ENCODE measurements at places on chromosomes 13 and 19.
A peak's percentile ranks its signal among the peaks of the same experiment; 100 is the strongest.

DNA sequence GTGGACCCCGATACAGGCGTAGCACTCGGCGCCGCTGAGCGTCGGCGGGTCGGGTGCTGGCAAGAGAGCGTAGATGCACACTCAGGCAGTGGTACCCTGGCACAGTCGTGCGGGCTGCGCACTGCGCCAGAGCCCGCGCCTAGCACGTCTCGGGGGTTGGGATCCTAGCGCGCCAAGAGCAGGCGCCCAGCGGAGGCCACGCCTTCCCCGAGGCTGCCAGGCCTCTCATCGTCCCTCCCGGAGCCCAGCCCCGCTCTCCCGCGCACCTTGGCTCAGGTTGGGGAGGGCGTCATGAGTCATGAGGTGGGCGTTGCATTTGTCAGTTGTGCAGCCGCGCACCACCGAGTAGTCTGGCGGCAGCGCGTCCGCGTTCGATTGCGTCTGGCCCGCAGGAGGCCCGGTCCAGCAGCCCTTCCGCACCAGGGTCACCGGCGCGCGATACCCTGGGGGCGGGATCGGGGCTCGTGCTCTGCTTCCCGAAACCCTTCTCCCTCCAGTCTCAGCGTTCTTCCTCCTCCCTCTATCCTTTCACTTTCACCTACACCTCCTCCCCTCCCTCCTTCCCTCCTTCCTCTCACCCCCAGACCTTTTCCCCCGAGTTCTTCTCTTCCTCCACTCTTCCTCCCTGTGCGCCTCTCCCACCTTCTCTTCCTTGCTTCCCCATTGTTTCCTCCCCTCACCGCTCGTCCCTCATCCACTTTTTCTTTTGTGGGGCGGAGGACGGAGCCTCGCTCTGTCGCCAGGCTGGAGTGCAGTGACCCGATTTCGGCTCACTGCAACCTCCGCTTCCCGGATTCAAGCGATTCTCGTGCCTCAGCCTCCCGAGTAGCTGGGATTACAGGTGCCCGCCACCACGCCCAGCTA is 3.5 kb downstream of the LYPD5 start:
- DNase-seq = peak; percentile 69

DNA sequence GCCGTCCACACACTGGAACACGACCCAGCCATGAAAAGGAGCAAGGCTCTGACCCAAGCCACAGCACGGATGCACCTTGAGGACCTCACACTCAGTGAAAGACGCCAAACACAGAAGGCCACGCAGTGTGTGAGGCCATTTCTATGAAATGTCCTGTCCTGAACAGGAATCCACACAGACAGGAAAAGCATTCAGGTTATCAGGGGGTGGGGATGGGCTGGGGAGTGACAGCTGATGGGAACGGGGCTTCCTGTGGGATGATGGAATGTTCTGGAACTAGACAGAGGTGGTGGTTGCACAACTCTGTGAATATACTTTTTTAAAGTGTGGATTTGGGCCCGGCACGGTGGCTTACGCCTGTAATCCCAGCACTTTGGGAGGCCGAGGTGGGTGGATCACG is 30.6 kb downstream of the GPX4 start:
- no peak for DNase-seq

DNA sequence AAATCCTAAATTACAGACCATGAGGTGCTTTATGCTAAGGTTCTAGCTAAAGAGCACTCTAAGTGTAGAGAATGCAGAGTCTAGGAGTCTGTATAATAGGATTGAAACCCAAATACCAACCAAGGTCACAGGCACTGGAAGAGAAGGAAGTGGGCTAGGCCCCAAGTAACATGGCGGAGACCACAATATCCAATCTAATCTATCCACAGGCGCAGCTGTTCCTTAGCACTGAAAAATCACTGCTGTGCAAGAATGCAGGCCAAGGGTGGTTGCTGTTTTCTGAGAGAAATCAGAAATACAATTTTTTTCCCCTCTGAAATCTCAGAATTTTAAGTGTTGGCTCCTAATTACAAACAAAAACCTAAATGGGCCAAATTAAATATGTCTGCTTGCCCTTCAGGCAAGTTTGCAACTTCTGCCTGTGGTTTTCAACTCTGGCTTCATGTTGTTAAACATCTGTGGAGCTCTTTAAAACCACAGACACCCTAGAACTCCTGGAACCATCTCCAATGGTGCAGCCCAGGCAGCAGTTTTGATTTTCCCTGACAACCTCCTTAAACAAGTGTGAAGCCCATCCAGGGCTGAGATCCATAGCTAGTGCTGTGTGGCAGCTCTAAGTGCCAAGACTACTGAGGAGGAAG is 6.1 kb downstream of the RANBP3 start:
- DNase-seq = no peak

DNA sequence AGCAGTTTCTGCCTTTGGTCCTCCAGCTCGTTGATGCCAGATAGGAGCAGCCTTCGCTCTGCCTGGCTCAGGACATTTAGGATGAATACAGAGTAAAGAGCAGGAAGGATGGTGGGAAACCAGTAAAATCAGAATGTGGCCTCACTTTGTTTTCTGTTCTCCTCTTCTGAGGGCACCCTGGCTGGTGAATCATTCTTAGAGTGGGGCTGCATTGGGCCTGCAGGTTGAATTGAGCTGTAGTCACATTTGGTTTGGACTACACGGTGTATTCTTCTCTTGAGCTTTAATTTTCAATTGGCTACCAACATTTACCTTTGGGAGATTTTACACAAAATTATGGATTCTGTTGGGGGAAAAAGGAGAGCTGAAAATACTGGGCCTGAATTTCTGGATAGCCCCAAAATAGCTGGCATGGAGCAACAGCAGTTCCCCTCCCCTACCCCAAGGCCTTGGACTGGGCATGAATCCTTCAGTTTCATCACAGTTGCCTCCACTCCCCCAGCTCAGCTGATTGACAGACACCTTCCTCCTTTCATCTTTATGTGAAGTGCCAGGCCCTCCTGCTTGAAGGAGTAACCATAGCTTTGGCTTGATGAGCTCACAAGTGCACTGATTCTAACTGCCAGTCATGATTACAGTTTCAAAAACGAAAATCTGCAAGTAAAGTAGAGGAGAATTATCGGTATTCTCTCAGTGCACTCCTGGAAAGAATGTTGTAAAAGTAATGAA is 24.3 kb downstream of the ERCC5 start:
- no peak for DNase-seq

DNA sequence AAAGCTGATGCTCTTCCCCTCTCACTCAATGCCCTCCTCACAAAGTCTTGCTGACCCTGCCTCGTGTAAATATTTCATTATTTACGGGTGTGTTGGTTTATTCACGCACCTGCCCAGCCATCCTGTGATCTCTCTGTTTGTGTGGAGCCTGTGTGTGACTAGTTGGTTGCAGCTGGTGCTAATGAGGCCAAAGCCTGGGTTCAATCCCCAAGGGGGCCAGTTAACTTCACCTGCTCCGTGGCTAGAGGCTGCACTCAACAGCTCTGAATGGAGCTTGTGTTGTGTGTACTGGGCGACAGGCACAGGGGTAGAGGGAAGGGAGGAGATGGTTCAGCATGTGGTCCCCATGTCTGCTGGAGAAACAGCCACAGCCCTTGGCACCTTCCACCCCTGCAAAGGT is 109.5 kb downstream of the DNAJC15 start:
- no peak for DNase-seq

DNA sequence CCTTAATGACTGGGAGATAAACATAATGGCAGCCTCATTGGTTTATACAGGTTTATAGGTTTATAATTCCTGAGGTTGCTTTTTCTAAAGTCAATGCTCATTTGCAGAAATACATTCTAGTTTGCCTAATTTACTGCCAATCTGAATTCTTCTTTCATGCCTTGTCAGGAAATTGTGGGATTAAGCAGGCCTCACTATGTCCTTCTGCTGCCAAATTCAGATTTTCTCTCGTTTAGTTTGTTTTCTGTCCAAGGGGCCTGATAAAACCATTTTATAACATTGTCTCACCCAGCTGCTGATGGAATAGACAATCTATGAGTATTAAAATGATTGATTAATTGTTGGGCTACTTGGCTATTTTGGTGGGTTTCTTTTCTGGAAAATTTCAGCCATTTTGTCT is 42.4 kb upstream of the OBI1 start:
- no peak for DNase-seq

DNA sequence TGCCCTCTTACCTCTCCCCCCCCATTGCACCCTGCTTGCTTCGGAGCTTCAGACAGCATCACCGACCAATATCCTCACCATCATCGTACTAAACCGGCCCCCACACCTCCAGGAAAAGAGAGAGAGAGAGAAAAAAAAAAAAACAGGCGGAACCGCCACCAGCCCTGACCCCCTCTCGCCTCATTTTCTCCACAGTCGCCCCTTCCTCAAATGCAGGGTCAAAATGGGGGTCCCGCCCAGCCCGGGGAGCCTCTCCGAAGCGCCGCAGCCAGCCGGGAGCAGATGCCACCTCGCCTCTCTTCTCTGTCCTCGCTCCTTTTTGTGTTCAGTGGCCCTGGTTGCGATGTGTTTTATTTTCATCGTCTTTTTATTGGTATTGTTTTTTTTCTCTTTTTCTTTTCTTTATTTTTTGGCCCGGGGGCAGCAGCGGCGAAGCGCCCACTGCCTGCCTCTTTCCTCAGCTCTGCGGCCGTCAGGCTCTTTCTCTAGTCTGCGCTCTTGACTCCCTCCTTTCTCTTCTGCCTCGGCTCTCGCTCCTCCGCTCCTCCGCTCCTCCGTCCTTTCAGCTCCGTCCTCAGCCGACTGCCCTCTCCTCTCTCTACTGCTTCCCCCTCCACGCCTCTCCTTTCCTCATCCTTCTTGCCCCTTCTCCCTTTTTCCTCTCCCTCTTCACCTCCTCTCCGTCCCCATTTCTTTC is 41.4 kb downstream of the DEDD2 start:
- no peak for DNase-seq

- no peak for DNase-seq
These were observed 26.2 kb upstream of the WDFY2 start for GRCh38 chr13:51557875-51558612.

DNA sequence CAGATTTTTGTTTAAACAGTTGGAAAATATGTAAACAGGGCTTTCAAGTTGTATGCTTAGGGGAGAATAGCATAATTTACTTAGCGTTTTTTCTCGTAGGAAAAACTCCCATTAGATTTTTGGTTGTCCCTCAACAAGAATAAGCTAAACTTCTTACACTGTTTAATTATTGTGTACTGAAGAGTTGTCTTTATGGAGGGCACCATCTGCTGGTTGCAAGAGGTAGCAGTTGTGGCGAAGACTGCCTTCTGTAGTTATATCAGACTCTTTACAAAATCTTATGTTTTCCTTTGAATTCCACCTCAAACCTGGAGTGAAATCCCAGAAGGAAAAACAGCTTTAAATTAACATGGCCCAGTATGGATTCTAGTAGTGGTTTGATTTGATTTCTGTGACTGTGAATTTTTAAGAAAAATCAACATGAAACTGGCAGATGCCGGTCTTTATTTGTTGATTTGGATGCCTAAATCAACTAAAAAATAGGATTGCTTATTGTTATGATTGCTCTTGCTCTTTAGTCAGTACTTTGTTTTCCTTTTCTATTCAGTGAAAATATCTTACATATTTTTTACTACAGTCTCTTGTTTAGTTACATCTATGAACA is 53.4 kb downstream of the PDS5B start:
- DNase-seq = peak; percentile 38

Data from activated T-cell treated with anti-CD3 and anti-CD28 coated beads, Interleukin-2, amount 50 U/mL, for 1 hour (primary cell).